H1 (cell line): ENCODE measurements at places on chromosomes 11 and 22. TPM values are rescaled to one million over a fixed set of nuclear protein-coding genes. Genes with fewer than 3 reads are reported as not detected.

Gene SLC36A4
- 22.7 and 24.4 TPM in 2 replicates for total RNA-seq

Gene F2
- not detected in 2 replicates for total RNA-seq

Gene C11orf16
- not detected in 2 replicates for total RNA-seq

DNA sequence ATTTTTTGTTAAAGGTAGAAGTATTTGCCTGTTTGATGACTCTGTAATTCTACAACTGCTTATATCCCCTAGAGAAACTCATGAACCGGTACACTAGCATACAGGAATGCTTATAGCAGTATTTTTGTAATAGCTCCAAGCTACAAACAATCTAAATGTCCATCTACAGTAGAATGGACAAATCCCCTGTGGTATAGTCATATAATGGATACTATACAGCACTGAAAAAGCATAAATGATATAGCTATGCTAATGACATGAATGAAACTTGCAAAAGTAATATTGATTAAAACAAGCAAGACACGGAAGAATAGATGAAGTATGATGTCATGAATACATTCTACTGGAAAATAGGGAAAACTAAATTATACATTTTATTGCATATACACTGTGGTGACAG, 142.9 kb downstream of the CEP164 start:
- DNase-seq, result no peak

DNA sequence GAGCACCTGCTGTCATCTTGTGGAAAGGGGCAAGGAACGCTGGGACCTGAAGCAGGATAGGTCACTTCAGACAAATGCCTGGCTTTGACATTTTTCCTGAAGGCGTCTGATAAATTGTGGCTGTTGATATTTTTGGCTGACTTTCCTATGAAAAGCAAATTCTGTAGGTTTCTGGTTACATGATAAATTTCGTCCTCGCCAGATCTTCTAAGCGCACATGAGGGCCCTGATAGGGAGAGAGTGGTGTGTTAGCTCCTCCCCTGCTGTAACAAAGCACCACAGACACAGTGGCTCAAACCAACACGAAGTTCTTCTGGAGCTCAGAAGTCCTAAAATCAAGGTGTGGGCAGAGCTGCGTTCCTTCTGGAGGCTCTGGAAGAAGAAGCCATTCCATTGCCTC, 19.6 kb downstream of the APOL4 start:
- no peak for DNase-seq

GRCh38 chr11:122102426-122102825, 13.6 kb downstream of the BLID start:
- DNase-seq, result no peak

GRCh38 chr11:105265845-105266244, 126.3 kb upstream of the CARD18 start:
- no peak for DNase-seq

DNA sequence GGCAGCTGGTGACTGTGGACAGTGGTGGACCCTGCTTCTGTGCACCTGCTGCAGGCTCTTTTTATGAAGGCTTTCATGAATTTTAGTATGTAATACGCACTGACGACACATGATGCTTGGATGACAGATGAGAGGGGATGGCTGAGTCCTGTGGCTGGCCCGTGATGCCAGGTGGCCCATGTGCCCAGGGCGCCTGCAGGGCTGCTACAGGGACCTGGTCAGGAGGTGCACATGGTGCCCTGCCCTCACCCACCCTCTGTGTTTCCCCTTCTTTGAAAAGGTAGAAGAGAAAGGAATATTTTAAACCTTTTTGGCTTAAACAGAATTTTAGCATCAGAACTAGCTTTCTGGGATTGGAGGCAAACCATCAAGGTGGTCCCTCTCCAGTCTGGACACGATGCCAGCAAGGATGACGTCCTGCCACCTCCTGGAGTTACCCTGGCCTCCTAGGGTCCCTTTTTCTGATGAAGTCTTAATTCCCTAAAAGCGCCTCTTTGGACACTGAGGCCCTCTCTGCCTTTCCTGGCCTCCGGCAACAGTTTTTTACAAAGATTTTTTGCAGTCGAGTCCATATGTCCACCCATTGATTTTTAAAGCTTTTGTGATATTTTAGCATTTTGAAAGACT, 5.4 kb upstream of the RANBP1 start:
- DNase-seq, result no peak

GRCh38 chr11:64697663-64698375, 25.2 kb downstream of the NRXN2 start:
- no peak for DNase-seq

DNA sequence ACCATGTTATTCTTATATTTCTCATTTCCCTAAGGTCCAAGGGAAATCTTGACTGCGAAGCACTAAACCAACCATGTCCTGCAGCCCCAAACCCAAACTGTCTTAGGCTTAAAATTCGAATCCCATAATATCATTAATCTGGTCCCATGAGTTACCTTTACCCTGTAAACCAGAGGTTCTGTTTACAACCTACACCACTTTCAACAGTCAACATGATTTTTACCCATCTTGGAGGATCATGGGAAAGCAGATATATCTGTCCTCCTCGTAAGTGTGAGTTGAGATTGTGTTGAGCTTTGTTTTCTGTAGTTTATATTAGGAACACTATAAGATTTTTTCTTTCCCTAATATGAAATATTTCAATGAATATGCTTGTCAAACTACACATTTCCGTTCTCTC, 6.4 kb downstream of the PRPF19 start:
- no peak for DNase-seq

DNA sequence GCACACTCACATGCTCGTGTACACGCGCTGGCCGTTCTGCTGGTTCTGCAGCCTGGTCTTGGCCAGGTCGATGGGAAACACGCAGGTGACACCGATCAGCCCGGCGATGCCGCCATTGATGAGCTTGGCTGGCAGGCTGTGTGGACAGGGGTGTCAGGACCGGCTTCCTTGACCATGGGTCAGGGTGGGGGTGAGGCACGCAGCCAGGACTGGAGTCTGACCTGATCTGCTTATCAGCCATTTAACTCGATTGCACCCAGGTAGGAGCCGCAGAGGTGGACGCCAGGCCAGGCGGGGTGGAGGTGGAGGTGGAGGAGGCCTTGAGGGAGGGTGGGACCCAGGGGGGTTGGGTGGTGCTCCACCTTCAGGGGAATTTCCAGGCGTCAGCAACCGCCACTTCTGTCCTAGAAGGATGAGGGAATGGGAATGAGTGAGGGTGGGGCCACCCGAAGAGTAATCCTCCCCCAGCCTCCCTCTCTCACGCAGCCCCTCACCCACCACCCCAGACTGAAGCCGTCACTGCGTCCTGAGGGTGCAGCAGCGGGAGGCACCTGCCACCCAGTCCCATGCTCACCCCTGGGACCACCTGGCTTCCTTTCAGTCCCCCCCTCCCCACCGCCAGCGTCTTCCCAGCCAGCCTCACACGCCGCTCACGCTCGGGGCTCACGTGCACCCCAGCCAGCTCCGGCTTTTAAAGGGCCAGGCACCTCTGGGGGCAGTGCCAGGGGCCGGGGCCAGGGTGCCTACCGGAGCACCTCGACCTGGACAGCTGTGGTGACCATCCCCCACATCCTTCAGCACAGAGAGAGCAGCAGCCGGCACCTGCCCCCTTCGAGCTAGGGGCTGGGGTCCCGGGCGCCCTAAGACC, 3.1 kb downstream of the SLC25A22 start:
- DNase-seq, result no peak

DNA sequence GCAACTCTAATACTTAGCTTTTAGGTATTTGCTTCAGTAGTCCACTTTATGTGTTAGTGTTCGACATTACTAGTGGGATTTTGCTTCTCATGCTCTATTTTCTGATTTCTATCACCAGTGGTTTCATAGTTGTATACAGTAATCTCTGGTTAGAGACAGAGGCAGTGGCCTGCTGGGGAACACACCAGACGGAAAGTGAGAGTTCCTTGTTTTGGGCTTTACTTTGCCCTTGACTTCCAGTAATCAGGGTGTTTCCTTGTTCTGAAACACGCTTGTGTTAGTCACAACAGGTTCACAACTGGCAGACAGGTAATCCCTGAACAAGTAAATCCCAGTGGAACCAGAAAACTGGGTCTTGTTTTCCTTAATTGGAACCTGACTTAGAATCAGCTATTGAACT, 56.0 kb downstream of the PACS1 start:
- DNase-seq, result no peak

DNA sequence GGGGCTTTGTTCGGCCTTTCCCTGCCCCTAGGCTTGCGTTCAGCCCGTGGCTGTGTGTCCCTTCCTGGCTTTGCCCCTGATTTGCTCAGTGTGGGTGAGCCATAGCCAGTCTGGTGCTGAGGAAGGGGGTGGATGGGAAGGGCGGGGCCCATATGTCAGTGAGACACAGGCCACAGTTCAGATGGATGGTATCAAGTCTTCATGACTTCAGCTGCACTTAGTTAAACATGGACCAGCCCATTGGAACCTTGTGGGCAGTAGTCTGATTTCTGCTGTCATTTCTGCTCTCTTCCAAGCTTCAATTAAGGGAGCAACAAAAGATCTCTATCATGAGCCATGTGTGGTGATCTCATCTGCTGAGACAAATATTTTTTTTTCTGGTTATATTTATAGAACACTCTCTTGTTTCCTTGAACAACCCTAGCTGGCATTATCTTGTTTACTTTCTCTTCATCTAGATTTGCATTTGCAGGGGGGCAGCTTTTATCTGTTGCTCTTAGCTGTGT, 21.6 kb upstream of the PEX26 start:
- no peak for DNase-seq

DNA sequence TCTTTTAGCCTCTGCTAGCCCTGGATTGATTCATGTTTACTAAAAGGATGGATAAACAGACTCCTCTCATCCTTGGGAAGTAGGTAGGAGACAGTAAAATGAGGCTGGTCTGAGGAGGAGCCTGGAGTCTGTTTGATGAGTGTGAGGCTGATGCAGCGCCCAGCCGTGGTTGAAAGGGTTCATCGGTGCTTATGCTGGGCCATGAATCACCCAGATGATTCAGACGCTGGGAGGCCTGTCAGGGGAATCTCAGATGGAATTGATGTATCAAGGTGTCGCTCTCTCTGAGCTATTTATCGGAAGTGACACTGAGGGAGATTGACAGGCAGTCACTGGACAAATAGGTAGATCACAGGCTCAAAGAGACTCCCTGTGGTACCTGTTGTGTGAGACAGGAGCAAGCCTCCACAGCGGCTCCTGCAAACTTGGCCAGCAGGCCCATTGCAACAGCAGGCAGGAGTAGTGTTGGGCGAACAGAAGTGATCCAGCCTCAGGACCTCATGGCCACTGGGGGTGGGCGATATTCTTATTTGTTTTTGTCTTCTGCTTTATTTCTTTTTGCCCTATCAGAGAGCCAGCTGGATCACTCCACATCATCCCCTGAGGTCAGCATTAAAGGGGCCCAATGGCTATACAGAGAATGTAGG, 109.9 kb upstream of the CADM1 start:
- DNase-seq, result no peak
